ENCODE measurements at places on chromosomes 13 and 19.

- DNase-seq = no peak
Measured at GRCh38 chr13:52003541-52003940, 7.7 kb downstream of the ATP7B start.

GRCh38 chr19:52665027-52665426 is 26.9 kb upstream of the ZNF83 start:
- no peak for DNase-seq

GRCh38 chr13:37361608-37362007 is 237.0 kb downstream of the POSTN start:
- DNase-seq = no peak

DNA sequence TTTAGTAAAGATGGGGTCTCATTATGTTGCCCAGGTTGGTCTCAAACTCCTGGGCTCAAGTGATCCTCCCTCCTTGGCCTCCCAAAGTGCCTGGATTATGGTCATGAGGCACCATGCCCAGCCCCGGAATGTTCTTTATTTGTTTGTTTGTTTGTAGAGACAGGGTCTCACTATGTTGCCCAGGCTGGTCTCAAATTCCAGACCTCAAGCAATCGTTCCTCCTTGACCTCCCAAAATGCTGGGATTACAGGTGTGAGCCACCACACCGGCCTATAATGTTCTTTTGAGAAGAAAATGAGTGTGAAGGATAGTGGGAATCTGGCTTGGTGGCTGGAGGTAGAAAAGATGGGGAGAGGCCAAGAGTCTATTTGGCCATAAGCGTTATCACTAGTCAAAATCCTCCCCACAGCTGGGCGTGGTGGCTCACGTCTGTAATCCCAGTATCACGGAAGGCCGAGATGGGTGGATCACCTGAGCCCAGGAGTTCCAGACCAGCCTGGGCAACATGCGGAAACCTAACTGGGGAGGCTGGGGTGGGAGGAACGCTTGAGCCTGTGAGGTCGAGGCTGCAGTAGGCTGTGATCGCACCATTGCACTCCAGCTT is 5.2 kb upstream of the BBC3 start:
- DNase-seq = no peak

- no peak for DNase-seq
Measured at GRCh38 chr19:50039968-50040367, 14.2 kb downstream of the ZNF473 start.

DNA sequence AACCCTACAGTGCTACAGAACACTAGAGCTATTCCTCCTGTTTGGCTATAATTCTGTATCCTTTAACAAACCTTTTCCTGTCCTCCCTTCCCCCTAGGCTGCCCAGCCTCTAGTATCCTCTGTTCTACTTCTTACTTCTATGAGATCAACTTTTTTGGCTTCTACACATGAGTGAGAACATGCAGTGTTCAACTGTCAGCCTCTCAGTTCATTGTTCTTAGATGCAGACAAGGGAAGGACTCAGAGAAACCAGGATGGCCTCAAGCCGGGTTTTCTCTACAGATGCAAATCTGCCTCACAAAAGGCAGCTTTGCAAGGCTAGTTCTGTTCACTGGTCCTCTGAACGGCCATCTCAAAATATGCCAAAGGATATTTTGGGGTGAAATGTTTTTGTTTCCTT is 18.4 kb downstream of the AMER2 start:
- no peak for DNase-seq

- peak; percentile 87 for DNase-seq
Measured at GRCh38 chr19:39401549-39402345, 4.9 kb upstream of the ZFP36 start.

- DNase-seq = no peak
Measured at GRCh38 chr13:32881074-32881776, 135.0 kb upstream of the KL start.

- no peak for DNase-seq
Measured at GRCh38 chr13:93861818-93862217, 617.7 kb downstream of the DCT start.

DNA sequence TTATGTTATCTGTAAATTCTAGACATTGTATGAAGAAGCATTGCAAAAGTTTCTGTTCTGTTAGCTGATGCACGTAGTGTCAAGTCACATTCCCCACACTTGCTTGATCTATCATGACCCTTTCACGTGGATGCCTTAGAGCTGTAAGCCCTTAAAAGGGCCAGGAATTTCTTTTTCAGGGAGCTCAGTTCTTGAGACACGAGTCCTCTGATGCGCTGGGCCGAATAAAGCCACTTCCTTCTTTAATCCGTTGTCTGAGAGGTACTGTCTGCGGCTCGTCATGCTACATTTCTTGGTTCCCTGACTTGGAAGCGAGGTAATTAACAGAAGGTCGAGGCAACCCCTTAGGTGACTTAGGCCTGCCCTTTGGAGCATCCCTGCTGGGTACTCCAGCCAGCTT is 5.8 kb downstream of the ZNF816 start:
- DNase-seq = no peak

DNA sequence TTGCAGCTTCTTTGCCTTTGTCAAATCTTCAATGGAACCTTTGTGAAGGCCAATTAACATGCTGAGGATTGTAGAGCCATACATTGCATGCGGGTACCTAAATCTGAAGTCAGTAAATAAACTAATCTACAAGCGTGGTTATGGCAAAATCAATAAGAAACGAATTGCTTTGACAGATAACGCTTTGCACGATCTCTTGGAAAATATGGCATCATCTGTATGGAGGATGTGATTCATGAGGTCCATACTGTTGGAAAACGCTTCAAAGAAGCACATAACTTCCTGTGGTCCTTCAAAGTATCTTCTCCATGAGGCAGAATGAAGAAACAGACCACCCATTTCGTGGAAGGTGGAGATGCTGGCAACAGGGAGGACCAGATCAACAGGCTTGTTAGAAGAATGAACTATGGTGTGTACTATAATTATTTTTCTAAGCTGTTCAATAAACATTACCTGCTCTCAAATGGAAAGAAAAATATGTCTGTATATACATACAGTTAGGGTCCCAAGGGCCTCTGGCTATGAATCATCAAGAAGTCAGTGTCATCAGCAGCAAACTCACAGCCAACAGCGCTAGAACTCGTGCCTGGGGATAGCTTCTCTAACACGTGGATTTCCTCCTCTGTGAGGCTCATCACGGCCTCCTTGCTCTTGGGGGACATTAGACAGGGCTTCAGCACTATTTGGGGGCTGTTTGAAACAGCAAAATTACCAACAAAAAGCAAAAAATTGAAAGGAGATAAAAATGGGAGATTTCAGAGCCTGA is 2.9 kb upstream of the CD70 start:
- no peak for DNase-seq

- no peak for DNase-seq
Measured at GRCh38 chr13:23652909-23653726, 82.9 kb downstream of the TNFRSF19 start.

- no peak for DNase-seq
Measured at GRCh38 chr13:105202354-105202753, 1333.1 kb downstream of the EFNB2 start.

- DNase-seq = no peak
Measured at GRCh38 chr13:35879111-35879510, 252.1 kb downstream of the DCLK1 start.

GRCh38 chr19:56933014-56933705 is 92.6 kb upstream of the PEG3 start:
- no peak for DNase-seq

GRCh38 chr19:35531291-35531690 is 2.0 kb upstream of the GAPDHS start:
- DNase-seq = no peak
